ENCODE measurements at places on chromosomes 3 and 15.
A peak's percentile ranks its signal among the peaks of the same experiment; 100 is the strongest.

- DNase-seq: no peak
- H3K27me3 ChIP-seq: no peaks in the 10 kb centered on the region
- H3K4me1 ChIP-seq: peaks cover 11% of the 10 kb centered on the region
- H3K4me3 ChIP-seq: no peak overlapping the region
- no peak overlapping the region for H3K27ac ChIP-seq
Observed at GRCh38 chr3:143306407-143306806, 186.8 kb downstream of the CHST2 start.

DNA sequence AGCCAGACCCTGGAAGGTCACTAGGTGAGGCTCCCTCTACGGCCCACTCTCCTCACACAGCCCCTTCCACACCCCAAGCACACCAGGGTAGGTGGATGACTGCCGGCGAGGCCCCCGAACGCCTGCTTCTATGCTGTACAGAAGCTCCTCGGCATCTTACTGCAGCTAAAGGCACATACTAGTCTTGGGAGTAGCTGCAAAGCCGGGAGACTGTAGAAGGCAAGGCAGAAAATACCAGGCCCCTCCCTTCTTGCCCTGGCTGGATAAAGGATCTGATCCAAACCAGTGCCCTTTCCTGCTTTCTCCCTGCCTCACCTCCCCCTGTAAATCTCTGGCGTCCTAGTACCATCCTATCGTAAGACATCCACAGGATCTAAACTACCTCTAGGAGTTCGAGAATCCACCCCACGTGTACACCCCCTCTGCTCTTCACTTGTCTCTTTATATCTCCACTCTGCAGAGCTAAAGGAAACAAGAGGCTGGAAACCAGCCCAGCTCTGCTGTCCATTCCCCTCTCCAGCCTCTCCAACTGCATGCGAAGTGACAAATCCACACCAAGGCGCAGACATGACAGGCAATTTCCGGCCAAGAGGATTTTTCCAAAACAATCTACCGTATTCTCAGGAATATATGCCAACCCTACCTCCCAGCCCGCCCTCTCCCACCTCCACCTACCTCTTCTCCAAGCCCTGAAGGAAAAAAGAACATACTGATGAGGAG lies 11.8 kb downstream of the TNK2 start:
- H3K4me3 ChIP-seq: peak overlapping the region; percentile 65
- H3K36me3 ChIP-seq: no peaks in the 10 kb centered on the region
- peaks cover 72% of the 10 kb centered on the region for H3K4me1 ChIP-seq
- no peaks in the 10 kb centered on the region for H3K27me3 ChIP-seq

DNA sequence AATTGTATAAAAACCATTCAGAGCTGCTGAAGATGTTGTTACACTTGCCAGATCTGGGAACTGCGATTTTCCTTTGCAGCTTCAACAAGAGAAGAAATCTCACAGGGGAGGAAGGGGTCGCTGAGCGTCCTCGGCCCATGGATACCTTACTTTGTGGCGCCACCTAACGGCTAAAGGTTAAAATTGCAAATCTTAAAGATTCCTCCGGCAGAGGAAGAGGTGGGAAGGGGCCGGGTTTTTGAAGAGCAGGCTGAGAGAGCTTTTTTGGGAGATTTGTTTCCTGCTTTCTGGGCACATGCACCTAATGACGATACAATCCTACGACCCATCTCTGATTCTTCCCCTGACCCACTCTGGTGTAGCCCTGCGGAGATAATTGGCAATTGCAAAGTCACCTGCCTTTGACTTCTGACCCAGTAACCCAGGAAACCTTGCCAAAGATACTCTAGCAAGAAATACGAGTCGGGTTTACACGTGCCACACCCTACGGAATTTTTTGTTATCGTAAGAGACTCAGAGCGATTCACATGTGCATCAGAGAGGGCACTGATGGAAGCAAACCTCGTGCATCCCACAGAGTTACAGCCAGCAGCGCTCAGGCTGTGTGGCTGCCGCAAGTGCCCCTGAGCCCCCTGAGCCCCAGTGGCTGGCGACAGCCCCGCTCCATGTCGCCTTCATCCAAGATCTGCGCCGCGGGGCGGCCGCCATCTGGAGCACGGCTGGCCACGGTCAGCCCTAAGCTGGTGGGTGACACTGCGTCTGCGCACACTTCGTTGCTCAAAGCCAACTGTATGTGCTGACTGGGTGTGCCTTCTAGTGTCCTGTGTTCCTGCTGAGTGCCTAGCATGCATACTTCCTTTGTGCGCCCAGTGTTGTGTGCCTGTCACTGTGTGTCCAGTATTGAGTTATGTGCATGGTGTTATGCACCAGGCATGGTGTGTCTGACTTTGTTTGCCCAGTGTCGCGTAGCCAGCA lies 55.2 kb upstream of the CHRNA7 start:
- no peaks in the 10 kb centered on the region for H3K36me3 ChIP-seq
- H3K27me3 ChIP-seq: peaks cover 43% of the 10 kb centered on the region
- no peak overlapping the region for H3K4me3 ChIP-seq
- peaks cover 9% of the 10 kb centered on the region for H3K4me1 ChIP-seq

DNA sequence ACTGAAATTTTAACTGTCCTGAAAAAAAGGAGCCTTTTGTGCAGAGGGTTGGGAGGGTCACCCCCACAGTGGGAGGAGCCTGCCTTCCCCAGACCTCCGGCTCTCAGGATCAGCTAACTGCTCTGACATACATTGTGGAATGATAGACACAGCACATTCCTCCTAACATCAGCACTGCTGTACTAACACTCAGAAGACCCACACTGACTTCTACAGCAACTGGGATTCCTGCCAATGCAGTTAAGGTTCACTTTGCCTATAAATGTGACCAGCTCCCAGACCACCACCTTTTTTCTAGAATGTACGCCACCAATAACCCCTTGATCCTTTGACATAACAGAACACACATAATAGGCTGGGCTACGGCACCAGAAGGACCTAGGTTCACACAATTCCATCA lies 3.2 kb downstream of the CPEB1 start:
- H3K36me3 ChIP-seq: no peaks in the 10 kb centered on the region
- DNase-seq: no peak
- peaks cover 22% of the 10 kb centered on the region for H3K4me1 ChIP-seq
- H3K4me3 ChIP-seq: no peak overlapping the region
- H3K27me3 ChIP-seq: peaks cover 71% of the 10 kb centered on the region
- H3K27ac ChIP-seq: no peak overlapping the region

- no peaks in the 10 kb centered on the region for H3K36me3 ChIP-seq
- peaks cover 2% of the 10 kb centered on the region for H3K4me1 ChIP-seq
- no peaks in the 10 kb centered on the region for H3K27me3 ChIP-seq
- no peak overlapping the region for H3K4me3 ChIP-seq
- DNase-seq: no peak
Observed at GRCh38 chr15:39517122-39517855, 63.6 kb upstream of the THBS1 start.

DNA sequence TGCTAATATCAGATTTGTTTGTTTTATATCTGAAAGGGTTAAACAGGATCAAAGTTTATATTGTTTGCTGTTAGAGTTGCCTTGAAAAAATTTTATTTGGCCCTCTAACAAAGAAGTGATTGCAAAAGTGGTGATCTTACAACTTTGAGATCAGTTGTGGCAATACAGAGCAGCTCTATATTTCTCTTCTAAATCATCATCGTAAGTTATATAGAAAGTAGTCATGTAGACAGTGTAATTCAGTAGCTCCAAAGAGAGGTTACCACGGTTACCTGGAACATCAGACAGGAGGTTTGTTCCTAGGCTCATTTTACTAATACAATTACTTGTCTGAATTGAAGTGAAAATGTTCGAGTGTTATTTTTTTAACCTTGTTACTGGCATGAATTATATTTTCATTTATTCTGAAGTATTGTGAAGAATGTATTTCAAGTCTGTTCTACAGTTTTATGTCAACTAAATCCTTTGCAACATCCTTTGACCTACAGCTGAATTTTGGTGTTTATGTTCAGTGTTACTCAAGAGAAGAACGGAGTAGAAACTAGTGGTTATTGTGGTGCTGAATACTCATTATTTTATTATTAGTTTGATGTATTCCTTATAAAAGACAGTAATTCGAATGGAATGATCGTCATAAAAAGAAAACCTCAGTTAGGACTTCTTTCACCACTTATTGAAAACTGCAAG lies 214.2 kb downstream of the NAALADL2 start:
- no peak for DNase-seq
- no peaks in the 10 kb centered on the region for H3K27me3 ChIP-seq
- H3K27ac ChIP-seq: no peak overlapping the region
- no peaks in the 10 kb centered on the region for H3K36me3 ChIP-seq
- H3K4me3 ChIP-seq: no peak overlapping the region

GRCh38 chr3:115500795-115501194 lies 122.5 kb upstream of the GAP43 start:
- no peaks in the 10 kb centered on the region for H3K27me3 ChIP-seq
- H3K4me1 ChIP-seq: no peaks in the 10 kb centered on the region
- H3K4me3 ChIP-seq: no peak overlapping the region
- no peak overlapping the region for H3K27ac ChIP-seq

DNA sequence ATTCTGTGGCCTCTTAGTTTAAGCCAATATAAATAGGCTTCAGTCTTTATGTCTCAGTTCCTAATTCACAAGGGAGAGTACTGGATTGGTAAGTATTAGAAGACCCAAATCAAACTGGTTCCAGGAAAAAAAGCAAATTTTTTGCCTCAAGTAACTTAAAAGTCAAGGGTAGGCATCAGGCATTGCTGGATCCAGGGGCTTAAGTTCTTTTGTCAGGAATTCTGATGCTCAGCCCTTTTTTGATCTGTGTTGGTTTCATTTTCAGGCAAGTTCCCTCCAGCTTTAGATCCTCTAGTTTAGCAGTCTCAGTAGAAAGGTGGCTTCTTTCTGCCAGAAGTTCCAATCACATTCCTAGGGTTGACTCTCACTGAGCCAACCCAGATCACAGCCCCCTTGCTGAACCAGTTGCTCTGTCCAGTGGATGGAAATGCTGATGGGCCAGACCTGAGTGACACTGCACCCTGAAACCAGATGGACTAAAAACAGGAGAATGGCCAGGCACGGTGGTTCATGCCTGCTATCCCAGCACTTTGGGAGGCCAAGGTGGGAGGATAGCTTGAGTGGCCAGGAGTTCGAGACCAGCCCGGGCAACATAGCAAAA lies 253.5 kb downstream of the SHQ1 start:
- H3K4me1 ChIP-seq: no peaks in the 10 kb centered on the region
- no peak overlapping the region for H3K4me3 ChIP-seq
- no peak overlapping the region for H3K27ac ChIP-seq
- DNase-seq: no peak

Data from lower lobe of right lung (tissue), 2 donors.